ENCODE measurements at places on chromosomes 11 and 22.

GRCh38 chr11:9664276-9665171 is 647 bp downstream of the SWAP70 start:
- no peak for DNase-seq

- DNase-seq: no peak
Measured at GRCh38 chr22:31250740-31251600, 38.9 kb downstream of the LIMK2 start.

DNA sequence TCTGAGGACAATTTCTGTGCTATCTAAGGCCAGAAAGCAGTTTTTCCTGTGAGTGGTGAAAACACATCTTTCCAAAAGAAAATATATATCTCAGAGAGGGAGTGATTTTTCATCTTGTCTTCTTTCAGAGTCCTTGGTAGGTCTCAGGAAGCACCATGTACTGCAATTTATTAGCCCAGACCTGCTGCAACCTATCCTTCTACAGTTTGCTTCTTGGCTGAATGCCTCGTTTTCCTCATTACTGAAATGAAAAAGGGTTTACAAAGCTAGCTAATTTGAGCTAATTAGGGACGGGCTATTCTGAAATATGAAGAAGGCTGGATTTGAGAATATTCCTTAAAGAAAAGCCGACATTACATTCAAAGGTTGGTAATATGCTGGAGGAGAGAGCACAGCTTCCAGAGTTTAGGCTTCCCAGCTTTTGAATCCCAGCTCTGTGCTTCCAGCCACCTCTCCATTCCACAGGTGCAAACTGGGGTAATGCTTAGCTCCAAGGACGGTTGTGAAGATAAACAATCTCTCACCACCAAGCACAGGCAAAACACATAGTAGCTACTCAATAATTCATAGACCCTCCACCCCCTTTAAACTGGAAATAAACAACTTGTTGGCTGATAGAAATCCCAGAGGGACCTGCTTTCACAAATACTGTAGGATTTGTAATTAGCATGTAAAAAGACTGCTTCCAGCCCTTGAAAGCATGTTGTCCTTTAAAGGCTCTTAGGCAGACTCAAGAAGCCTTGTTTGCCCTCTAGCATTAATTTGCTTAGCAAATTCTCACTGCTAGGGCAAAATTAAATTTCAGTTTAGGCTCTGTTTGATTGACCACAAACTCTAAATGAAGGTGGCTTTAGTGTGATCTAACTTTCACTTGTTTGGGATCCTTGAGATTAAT is 24.5 kb upstream of the SESN3 start:
- no peak for DNase-seq

DNA sequence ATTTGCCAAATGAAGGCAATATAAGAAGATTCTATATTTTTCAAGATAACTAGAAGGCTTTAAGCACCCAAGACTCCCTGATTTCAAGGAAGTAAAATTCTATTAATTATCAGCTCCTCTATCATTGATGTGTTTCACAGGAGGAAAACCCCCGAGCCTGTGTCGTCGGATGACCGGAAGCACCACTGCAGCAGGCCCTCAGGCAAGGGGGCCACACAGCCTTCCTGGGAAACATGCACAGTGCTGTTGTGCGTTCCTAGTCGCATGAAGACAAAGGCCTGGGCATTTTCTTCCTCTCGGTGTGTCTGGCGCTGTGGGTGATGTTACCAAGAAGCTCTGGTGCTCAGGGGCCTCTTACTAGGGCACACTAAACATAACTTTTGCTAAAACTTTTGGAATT is 16.4 kb downstream of the CLTCL1 start:
- DNase-seq: no peak

GRCh38 chr11:72621008-72621610 is 53.1 kb downstream of the PDE2A start:
- DNase-seq: no peak

DNA sequence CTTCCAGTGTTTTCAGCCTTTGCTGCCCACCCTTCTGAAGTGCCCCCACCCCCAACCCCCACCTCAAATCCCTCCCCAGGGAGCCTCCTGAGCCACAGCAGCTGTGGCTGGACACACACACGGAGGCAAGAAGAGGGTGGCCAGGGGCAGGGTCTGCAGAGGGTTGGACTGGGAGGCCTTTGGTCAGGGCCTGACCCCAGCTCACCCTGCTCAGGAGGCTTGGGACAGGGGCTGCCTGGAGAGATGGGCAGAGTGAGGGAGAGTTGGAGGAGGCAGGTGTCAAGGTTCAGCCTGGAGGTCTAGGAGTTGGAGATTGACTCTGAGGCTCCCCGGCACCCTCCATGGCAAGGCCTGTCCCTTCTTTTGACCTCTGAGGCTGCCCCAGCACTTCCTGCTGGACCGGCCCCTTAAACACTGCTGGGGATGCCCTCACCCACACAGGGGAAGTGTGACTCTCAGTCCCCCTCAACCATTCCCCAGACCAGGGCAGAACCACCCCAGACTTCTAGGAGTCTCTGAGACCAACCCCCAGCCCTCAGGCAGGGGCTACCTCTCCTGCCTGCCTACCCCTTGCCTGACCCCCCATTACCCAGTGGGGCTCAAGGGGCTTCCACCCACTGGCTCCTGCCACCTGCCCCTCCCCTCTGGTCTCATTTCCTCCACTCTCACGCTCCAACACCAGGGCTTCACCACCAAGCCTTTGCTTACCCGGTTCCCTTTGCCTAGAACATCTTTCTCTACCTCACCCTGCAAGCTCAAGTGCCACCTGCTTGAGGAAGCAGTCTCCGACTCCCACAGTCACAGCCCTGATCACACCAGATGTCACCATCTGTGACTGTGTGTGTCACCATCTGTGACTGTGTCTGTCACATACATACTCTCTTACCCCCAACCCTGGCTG is 8.6 kb downstream of the ARAP1 start:
- DNase-seq: no peak

GRCh38 chr11:95304777-95305176 is 73.8 kb upstream of the SESN3 start:
- no peak for DNase-seq

DNA sequence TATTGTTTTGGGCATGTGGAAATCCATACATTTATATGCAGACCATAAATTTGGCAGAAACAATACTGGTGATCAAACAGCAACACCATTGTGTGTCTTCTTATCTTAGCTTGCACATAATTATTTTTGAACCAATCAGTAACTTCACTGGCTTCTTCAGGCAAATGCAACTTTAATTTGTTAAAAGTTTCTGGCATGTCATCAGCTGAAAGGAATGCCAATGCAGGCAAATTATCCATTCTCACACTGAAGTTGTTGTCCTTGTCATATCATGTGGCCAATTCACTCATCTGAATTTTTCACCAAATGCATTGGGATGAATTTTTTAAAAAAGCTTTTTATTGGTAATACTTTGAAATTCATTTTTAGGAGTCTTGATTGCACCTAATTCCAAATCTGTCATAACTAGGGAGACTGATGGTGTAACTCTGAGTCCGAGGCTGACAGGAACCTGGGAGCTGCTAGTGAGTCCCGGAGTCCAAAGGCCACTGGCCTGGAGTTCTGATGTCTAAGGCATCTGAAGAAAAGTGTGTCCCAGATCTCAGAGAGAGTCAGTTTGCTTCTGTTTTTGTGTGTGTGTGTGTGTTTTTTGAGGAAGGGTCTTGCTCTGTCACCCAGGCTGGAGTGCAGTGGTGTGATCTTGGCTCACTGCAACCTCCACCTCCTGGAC is 17.4 kb upstream of the OR10V1 start:
- DNase-seq: no peak

DNA sequence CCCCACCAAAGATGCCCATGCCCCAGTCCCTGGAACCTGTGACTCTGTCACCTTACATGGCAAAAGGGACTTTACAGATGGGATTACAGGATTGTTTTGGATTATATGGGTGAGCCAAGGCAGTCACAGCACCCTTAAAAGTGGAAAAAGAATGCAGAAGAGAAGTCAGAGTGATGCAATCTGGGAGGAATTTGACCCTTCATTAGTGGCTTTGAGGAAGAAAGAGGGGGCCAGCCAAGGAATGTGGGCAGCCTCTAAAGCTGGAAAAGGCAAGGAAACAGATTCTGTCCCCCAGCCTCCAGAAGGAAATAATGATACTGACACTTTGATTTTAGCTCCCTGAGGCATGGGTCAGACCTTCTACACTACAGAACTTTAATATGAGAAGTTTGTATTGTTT is 257.3 kb upstream of the ISX start:
- DNase-seq: no peak

- DNase-seq: no peak
Measured at GRCh38 chr11:84480131-84480530, 1147.0 kb downstream of the DLG2 start.

All from astrocyte of the cerebellum (primary cell).